NCI-H1105 (cell line): ENCODE measurements at places on chromosomes 11 and 22.

- DNase-seq = no peak
Measured at GRCh38 chr22:41302021-41302767, 869 bp downstream of the ZC3H7B start.

DNA sequence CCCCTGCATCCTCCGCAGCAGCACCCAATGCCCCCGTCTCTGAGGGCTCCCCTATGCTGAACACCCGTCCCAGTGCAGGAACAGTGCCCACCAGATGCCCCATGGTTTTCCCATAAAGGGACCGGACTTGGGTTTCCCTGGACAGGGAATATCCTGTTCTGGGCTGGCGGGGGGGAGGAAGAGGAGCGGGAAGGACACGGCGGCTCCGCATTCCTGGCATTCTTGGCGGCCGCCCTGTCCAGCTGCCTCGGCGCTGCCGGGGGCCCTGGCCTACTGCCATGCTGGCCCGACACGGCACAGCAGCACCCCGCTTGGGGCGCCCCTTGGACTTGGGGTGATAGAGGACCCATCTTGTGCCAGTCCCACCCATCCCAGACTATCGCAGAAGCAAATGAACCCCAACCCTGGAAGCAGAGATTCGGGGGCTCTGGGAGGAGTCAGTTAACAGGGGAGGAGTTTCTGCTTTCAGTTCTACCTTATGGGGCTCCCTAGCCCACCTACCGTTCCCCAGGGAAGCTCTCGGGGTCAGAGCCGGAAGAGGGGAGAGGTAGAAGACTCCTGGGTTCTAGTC, 23.7 kb upstream of the CBX7 start:
- DNase-seq = no peak

GRCh38 chr11:2952290-2952689, 23.1 kb upstream of the PHLDA2 start:
- no peak for DNase-seq

- no peak for DNase-seq
Measured at GRCh38 chr11:104946907-104947306, 21.5 kb downstream of the CASP4 start.

DNA sequence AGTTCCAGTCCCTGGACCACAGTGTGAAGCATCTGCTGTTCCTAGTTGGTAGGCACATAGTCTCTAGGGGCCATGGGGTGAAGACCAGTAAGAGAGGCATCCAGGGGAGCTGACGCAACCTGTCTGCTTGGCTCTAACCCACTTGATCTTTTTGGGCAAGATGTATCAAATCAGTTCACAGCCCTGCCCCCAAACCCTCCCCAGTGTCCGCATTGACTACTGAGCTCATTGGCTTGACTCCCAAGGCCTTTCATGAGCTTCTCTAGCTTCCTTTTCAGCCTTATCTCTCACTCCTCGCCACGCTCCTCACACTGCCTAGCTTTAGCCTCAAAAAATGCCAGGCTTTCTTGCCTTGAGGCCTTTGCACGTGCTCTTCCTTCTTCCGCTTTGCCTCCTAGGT, 29.7 kb upstream of the ABCC8 start:
- no peak for DNase-seq

DNA sequence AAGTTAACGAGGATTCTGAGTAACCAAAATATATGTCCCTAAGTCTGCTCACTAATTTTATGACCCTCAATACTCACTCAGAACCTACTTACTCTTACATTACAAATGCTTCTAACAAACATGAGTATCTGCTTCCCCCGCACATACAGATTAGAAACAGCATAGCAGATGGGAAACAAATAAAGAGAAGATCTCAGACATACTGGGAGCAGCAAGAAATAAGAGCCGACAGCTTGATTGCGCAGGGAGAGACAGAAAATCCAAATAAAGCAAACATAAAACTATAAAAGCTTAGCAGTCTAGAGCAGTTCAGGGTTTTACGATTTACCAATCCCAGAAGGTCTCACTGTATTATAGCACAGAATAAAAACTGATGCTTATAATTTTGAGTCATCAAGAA, 89.1 kb upstream of the DBX1 start:
- no peak for DNase-seq

DNA sequence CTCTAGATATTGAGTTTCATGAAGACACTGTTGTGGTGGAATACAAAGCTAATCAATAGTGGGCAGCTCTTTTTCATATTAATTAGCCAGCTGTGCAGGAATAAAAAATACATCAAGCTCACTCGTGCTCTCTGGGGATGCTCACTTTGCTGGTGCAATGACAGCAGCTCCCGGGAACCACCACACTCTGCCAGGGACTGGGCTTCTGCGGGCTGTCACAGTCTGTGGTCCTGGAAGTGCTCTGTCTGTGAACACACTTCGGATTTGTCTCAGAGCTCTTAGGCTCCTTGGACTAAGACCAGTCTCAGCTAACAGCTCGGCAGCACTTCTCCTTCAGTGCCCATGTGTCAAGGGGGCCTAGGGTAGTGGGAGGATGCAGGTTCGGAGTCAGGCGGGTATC, 393.5 kb downstream of the TENM4 start:
- DNase-seq = no peak

DNA sequence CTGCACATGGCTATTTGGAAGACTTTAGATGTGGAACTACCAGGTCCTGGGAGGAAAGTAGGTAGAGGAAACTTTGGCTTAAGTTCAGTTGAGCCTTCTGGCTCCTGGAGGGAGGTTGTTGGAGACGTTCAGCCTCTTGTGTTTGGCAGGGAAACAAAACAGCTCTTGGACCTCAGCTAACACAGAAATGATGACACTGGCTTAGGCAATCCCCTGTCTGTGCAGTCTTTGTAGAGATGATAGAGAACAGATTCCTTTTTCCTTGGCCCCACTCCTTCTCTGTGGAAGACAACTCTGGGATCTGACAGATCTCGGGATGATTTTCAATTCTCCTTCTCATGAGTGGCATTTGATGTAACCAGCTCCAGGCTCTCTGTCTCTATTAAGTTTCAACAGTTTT, 428.5 kb downstream of the TMEM135 start:
- DNase-seq = no peak

DNA sequence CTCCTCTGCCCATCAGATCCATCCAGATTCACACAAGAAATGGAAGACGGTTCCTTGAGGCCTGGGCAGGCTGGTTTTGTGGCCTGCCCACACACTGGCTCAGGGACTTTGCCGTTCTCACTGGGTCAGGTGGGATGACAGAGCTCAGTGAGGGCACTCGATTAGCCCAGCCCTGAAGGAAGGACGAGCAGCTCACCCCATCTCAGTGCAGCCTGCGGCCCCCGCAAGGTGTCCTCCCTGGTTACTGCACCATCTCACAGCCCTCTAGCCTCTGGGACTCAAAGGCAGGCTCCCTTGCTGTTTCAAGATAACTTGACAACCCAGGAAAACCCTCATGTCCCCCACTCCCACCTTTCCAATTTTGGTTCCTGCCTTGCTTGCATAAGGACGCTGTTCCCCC, 4.2 kb downstream of the SLC16A8 start:
- DNase-seq = no peak

GRCh38 chr11:75492181-75492820, 33.4 kb downstream of the GDPD5 start:
- no peak for DNase-seq

GRCh38 chr11:103894673-103895072, 141.8 kb upstream of the DDI1 start:
- DNase-seq = no peak

GRCh38 chr11:81237139-81237538, 1496.5 kb downstream of the FAM181B start:
- peak; percentile 73 for DNase-seq

DNA sequence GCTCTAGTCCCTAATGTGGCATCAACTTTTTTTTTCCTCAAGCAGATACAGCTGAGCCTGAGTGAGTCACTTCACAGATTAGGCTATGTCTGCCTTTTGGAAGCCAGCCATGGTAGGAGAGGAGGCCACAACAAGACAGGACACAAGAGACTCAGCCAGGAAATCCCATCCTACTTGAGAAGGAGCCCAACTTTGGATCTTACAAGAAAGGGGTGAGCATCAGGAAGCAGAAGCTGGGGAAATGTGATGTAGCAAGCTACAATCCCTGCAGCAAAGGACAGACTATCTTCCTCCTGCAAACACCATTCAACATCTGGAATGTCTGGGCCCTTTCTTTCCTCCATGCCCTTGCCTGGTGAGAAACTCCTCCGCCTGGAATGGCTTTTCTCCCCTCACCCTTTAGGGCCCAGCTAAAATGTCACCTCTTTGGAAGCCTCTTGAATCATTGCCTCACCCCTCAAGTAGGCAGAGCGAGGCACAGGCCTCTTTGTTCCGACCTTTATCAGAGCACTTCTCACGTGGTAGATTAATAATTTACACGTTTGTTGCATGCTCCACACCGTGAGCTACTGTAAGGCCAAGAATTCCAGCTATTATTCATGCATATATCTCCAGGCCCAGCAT, 156.4 kb upstream of the PITPNB start:
- DNase-seq = no peak

DNA sequence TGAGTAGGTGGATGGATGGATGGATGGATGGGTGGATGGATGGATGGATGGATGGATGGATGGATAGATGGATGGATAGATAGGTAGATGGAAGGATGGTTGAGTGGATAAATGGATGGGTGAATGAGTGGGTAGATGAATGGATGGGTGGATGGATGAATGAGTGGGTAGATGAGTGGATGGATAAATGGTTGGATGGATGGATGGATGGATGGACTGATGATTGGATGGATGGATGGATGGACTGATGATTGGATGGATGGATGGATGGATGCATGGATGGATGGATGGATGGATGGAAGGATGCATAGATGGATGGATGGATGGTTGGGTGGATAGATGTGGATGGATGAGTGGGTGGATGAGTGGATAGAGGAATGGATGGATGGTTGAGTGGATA, 13.2 kb upstream of the SYT8 start:
- no peak for DNase-seq

- DNase-seq = no peak
Measured at GRCh38 chr11:17765356-17766072, 30.9 kb downstream of the KCNC1 start.

GRCh38 chr11:36763187-36763586, 165.2 kb upstream of the RAG2 start:
- no peak for DNase-seq

DNA sequence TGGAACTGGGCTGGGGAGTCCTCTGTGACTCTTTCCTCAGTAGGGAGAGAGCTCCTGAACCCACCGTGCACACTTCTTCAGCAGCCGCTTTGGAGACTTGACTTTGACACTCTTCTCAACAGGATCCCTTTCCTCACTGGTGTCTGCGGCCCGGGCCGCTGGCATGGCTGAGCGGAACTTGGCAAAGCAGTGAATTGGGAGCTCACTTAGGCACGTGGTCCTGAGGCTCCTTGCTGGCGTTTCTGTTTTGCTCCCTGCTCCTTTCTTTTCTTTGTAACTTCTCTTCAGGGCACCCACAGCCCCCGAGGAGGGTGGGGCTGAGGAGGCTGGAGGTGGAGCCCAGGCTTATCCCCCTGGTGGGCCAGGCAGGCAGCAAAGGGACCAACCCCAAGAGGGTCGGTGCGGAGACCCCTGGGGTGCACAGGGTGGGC, 8.4 kb upstream of the KCNQ1OT1 start:
- DNase-seq = no peak

DNA sequence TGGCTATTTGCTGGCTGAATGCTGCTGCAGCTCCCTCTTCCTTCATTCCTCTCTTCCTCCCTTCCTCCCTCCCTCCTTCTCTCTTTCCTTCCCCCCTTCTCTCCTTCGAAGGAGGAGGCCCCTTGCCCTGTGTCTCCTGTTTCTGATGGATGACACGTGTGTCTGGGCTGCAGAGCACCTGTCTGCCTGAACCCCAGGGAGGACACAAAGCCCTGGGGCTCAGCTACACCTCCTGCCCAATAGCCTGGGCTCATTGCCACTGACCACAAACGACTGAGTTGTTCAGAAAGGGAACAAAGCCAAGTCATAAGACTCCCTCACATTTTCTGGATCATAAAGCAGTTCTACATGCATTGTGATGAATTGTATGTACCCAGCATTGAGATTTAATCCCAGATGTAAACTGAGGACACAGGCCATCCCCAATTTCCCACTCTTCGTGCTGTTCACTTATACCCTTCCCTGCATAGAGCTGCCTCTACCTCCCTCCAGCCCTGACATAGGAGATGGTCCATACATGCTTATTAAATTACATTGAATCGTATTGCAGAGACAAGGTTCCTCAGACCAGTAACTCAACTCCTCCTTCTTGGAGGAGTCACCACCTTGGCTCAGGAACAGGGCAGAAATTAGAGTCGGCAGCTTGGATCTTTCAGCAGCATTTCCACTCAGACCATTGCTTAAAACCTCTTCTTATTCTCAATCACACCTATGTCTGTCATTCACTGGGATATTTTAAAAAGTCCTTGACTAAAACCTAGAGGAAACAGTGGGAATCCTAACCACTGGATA, 1.2 kb downstream of the CSRP3 start:
- DNase-seq = no peak

- no peak for DNase-seq
Measured at GRCh38 chr22:46803936-46804335, 41.5 kb downstream of the TBC1D22A start.

- no peak for DNase-seq
Measured at GRCh38 chr11:61061081-61061826, 41.0 kb upstream of the CD5 start.

DNA sequence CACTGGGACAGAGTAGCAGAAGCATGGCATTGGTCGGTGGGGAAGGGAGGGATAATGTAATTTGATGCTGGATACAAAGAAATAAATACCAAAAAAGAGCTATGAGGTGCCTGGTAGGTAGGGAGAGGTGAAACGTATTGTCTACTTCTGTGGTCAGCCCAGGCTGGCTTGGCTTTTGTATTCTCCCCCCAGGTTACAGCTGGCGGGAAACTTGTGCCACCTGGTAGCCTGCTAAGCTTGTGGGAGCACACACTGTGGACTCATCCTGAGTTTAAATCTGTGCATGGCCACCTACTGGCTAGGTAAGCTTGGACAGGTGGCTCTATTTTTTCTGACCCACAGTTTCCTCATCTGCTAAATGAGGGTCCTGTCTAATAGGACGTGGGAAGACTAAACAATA, 165.2 kb upstream of the E2F8 start:
- no peak for DNase-seq

- DNase-seq = no peak
Measured at GRCh38 chr11:27018902-27019529, 21.6 kb upstream of the BBOX1 start.

DNA sequence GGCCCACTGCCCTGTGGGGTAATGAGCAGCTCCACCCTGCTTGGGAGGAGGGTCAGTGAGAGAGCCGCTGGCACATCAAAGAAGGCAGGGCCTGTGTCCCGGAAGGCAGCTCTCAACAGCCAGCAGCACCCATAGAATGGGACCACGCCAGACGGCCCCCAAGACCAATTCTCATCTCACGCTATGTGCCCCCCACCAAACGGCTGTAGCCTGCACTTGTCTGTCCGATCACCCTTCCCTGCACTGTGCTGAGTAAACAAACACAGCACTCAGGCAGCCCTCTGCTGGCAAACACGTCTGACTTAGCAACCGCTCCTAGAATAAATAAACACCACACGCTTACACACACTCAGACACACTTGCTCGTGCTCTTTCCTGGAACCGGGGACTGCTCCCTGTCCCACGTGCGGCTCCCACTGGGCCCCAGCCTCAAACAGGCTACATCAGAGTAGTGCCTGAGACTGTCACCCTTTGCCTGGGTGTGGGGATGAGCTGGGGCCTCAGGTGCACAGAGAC, 53.2 kb upstream of the CDON start:
- DNase-seq = peak; percentile 94
